ENCODE measurements at places on chromosomes 1 and 21. TPM values are rescaled to one million over a fixed set of nuclear protein-coding genes. Genes with fewer than 3 reads are reported as not detected.

GRCh38 chr1:14715802-14716201 lies 117.3 kb downstream of the KAZN start:
- DNase-seq = no peak

DNA sequence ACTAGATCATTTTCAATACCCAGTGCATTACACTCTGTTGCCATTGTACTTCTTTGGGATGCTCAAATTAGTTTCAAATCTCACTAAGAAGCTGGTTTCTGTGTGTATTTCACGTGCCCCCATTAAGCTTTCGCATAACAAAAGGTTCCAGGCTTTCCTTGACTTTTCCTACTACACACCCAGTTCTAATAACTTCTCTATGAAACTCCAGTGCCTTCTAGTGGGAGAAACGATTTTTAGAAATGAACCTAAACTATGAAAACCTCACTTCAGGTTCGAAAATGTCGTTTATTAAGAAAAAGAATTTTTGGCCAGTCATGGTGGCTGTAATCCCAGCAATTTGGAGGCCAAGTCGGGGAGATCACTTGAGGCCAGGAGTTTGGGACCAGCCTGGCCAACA lies 2.8 kb downstream of the CFHR4 start:
- no peak for DNase-seq

DNA sequence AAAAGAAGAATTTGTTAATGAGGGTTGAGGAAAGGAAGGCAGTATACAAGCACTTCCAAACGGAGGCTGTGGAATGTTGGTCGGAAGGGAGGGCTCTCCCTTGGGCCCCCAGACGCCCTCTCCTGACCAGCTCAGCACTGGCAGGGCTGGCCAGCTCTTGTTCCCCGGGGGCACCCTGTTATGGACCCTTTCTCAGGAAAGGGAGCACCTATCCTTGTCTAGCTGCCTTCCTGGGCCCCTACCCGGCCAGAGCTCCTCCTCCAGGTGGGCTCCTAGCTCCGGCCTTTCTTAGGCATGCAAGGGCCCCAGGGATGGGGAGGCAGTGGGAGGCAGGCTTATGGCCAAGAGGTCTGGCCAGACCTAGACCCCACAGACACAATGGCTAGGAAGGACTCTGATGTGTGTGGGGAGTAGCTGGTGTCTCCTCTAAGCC lies 926 bp downstream of the BLACAT1 start:
- DNase-seq = no peak

DNA sequence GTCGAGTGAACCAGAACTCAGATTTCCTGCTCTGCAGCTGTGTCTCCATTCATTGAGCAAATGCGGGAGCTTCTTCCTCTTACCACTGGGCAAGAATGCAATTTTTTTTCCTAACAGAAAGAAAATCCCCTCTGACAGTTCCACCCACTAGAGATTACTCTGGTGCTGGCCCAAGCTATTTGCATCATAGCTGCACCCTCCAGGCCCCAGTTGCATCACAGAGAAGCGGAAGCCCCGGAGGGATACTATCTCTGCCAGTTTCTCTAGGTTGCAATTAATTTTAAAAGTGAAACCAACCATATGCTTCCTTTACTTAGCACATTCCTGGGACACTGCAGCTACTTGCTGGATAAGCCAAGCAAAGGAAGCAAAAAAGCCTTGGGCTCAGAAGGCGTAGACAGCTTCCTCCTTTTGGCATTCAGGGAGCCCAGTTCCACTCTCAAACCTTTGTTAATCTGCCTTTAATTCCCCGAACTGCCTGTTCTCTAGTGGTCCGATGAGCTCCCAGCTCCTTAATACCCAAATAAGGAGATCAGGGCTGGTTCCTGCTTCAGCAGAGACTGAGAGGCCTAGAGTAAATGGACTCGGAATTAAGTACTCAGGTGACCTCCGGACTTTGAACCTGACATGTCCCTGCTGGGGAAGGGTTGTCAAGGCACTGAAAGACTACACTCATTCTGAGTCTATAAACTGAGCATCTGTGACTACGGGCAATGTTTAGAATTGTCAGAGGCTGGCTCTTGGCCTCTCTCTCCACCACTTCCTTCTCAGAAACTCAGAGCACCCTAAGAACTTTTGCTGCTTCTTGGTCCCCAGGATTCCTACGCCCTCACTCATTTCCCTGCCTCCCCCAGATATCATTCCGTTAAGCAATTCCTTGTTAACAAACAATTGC lies 72.5 kb upstream of the TNFSF18 start:
- no peak for DNase-seq

DNA sequence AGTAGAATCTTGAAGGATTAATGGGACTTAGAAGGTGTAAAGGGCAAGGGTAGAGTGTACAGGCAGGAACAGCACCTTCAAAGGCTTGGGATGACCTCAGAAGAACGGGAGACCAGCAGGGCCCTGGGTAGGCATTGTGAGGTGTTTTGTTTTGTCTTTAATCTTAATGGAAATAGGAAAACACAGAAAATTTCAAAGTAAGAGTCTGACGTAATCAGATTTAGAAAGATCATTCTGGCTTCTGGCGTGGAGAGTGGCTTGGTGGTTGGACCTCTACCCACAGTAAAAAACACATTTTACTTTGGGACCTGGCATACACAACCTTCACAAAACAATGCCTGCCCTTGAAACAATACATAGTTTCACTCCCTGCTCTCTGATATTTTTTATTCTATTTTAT lies 4.1 kb downstream of the MOV10 start:
- DNase-seq = no peak

DNA sequence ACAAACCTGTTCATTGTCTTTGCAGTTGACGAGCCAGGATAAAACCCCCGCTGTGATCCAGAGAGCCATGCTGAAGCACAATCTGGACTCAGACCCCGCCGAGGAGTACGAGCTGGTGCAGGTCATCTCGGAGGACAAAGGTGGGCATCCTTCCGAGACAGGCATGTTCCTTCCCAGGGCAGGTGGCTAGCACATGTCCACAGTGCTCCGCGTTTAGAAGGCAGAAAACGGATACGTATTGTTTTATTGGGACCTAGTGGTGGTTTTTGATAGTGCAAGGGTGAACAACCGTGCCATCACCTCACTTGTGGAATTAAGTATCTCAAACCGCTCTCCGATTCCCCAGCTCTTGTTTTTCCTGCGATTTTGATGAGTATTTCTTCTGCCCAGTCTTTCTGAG lies 115.3 kb downstream of the COLGALT2 start:
- DNase-seq = no peak

DNA sequence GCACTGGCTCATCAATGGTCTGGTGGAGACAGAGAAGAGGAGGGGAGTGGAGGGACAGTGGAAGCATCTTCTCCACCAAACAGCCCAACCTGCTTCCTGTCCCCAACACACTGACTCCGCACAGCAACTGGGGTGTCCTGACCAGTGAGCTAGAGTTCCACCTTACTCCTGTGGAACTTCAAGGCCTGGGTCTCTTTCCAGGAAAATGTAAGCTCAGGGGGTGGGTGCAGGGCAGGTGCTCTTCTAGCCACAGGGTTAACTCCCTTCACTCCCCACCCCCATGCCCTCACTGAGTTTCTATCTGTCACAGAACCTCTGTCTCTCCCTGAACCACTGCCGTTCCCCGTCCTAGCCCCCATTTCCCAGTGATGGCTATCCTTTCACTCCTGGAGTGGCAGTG lies 876 bp downstream of the MOB3C start:
- DNase-seq = no peak

DNA sequence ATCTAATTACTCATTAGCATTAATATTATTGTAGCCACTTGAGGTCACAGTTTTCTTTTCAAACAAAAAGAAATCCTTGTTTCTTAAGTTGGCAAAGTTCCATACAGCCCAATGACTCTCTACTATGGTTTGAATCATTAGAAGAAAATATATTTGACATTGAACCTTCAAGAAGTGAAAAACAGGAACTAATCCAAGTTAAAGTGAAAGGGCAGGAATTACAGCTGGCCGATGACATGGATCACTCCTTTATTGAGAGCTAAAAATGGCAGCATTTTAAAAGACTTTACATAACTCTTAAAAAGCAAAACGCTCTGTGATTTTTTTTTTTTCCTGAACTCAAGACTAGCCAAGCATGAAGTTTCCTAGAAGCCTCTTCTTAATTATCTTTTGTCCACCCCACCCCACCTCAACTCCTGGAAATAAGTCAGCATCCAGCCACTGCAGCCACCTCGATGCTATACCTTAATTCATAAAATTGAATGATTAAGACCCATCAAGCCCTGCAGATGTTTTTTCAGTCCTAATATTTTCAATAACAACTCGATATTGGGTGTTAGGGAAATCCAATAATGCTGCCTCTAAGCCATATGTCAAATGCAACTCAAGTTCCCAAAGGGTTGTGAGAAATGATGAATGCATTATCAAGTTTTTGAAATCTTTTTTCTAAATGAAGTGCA lies 323.1 kb downstream of the HHIPL2 start:
- DNase-seq = no peak

- DNase-seq = no peak
These were observed 1.4 kb upstream of the TUT4 start for GRCh38 chr1:52554267-52554640.

GRCh38 chr1:243471754-243472745 lies 216.2 kb downstream of the SDCCAG8 start:
- DNase-seq = no peak

DNA sequence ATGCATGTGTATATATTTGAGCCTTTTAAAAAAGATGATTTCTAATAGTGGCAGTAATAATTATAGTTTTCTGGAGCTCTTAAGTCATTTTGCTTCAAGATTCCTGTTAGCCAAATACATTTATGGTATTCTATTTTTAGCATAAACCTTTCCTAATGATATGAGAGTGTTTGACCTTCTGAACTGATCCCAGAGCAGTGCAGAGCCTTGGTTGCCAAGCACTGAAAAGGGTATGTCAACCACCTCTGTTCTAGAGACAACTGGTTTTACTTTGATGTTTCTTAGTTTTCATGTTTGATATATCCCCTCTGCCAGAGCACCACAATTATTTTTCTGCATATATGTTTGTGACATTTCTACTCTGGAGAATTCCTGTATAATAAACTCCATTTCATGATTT lies 15.1 kb upstream of the KCNA3 start:
- no peak for DNase-seq

DNA sequence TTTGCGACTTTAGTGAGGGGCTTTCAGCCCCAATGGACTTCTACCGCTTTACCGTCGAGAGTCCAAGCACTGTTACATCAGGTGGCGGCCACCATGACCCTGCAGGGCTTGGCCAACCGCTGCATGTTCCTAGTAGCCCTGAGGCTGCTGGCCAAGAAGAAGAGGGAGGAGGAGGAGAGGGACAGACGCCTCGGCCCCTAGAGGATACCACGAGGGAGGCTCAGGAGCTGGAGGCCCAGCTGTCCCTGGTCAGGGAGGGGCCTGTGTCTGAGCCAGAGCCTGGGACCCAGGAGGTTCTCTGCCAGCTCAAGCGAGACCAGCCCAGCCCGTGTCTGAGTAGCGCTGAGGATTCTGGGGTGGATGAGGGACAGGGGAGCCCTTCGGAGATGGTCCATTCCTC lies 8.6 kb upstream of the SLC25A34 start:
- no peak for DNase-seq

VCAM1 gene
- 0.98 TPM for total RNA-seq

CXADR gene
- 54.9 TPM for total RNA-seq

GPR3 gene
- total RNA-seq = 1.5 TPM

KRTAP19-6 gene
- total RNA-seq = not detected

CAMK2N1 gene
- 120 TPM for total RNA-seq
